ENCODE measurements at places on chromosomes 13 and 19.

GRCh38 chr13:29704648-29705047 lies 109.2 kb upstream of the SLC7A1 start:
- H3K4me3 ChIP-seq, result no peak overlapping the region
- H3K27ac ChIP-seq, result no peak overlapping the region
- DNase-seq, result no peak
- no peaks in the 10 kb centered on the region for H3K27me3 ChIP-seq

DNA sequence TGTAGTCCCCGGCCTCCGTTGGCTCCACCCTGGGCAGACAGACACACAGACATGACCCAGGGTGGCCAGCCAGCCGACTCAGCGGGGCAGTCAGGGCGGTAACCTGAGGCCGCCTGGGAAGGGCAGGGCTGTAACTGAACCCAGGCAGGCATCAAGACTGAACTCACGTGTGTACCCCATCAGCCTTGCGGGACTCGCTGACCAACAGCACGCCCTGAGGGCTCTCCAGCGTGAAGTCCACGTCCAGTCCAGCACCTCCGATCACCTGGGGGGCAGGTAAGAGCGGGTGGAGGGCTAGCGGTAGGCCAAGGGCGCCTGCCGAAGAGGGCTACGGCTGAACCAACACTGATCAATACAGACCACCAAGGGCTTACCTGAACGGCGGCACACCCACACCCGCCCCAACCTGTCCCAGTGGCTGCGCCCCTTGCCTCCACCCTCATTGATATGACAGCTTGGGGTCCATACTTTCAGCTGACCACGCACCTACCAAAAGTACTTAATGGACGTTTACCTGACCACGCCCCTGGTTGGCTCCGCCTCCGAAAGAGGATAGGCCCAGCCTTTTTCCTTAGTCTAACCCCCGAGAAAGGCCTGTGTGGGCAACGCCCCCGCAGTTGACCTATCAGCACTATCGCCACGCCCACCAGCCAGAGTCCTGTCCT lies 791 bp downstream of the TMED1 start:
- no peak for DNase-seq
- peaks cover 15% of the 10 kb centered on the region for H3K4me1 ChIP-seq
- H3K4me3 ChIP-seq, result peak overlapping the region; percentile 57

GRCh38 chr13:42996584-42996983 lies 4.5 kb upstream of the EPSTI1 start:
- H3K27ac ChIP-seq, result no peak overlapping the region
- peak; percentile 77 for DNase-seq
- H3K36me3 ChIP-seq, result no peaks in the 10 kb centered on the region
- H3K4me1 ChIP-seq, result peaks cover 11% of the 10 kb centered on the region
- H3K27me3 ChIP-seq, result no peaks in the 10 kb centered on the region
- no peak overlapping the region for H3K4me3 ChIP-seq

GRCh38 chr19:33678796-33679585 lies 57.2 kb downstream of the CHST8 start:
- H3K27me3 ChIP-seq, result no peaks in the 10 kb centered on the region
- H3K4me3 ChIP-seq, result no peak overlapping the region
- DNase-seq, result no peak
- H3K36me3 ChIP-seq, result no peaks in the 10 kb centered on the region

DNA sequence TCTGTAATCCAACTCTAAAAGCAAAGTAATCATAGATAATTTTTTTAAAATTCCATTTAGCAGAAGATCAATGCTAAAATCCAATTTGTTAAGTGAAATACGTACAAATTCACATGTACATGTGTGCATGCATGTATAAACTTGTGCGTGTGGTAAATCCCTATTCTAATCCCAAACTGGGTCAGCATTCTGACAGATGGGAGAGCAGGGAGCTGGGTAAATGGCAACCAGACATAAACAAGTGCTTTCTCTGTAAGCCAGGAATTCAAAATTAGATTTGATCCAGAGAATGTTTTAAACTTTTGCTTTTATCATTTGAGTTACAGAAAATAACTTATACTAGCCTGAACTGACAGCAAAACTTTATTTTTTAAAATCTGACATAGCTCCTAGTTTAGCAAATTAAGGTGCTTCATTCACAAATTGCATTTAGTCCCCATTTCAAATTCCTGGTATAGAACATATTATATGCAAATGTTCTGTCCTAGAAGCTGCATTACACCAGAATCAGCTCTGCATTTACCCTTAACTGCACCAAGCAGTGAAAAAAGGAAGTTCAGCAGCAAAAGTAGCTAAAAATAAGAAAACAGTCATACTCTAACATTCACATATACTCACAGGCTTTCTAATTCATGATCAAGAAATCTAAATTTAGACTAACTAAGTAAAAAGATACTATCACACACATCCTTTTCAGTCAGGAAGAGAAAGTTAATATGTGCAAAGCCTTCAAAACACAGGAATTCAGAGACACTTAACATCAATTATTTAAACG lies 32.6 kb downstream of the UBL3 start:
- H3K4me3 ChIP-seq, result no peak overlapping the region
- no peaks in the 10 kb centered on the region for H3K27me3 ChIP-seq
- peak; percentile 8 for DNase-seq
- H3K27ac ChIP-seq, result no peak overlapping the region
- no peaks in the 10 kb centered on the region for H3K4me1 ChIP-seq

DNA sequence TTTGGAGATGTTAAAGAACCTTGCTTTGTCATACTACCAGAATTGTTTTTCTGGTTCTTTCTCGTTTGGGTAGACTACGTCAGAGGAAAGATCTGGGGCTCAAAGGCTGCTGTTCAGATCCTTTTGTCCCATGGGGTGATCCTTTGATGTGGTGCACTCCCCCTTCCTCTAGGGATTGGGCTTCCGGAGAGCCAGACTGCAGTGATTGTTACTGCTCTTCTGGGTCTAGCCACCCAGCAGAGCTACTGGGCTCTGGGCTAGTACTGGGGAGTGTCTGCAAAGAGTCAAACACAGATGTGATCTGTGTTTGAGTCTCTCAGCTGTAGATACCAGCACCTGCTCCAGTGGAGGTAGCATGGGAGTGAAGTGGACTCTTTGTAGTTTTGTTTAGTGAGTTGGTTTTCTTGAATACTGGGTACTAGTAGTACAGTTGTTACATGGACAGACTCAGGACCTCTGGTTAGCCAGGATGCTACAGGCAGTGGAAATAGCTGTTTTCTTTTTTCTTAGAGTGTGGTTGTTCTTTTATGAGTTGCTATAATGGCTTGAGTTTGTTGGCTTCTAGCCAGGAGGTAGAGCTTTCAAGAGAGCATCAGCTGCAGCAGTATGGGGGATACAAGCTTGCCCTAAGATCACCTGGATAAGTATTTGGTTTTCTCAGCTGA lies 34.4 kb downstream of the DNAJC15 start:
- no peaks in the 10 kb centered on the region for H3K36me3 ChIP-seq
- no peaks in the 10 kb centered on the region for H3K27me3 ChIP-seq
- H3K27ac ChIP-seq, result peak overlapping the region; percentile 57
- no peak overlapping the region for H3K4me3 ChIP-seq
- H3K4me1 ChIP-seq, result peaks cover 23% of the 10 kb centered on the region
- DNase-seq, result peak; percentile 55

GRCh38 chr13:32310134-32310706 lies 4.9 kb downstream of the ZAR1L start:
- H3K4me1 ChIP-seq, result peaks cover 4% of the 10 kb centered on the region
- peak; percentile 40 for DNase-seq
- no peaks in the 10 kb centered on the region for H3K36me3 ChIP-seq
- no peak overlapping the region for H3K27ac ChIP-seq

GRCh38 chr13:20141238-20142022 lies 19.4 kb downstream of the GJA3 start:
- no peaks in the 10 kb centered on the region for H3K4me1 ChIP-seq
- peaks cover 52% of the 10 kb centered on the region for H3K27me3 ChIP-seq
- H3K27ac ChIP-seq, result no peak overlapping the region
- no peaks in the 10 kb centered on the region for H3K36me3 ChIP-seq

GRCh38 chr13:44296856-44297255 lies 76.8 kb upstream of the SERP2 start:
- no peaks in the 10 kb centered on the region for H3K36me3 ChIP-seq
- H3K4me1 ChIP-seq, result peaks cover 34% of the 10 kb centered on the region
- H3K4me3 ChIP-seq, result no peak overlapping the region
- DNase-seq, result no peak
- H3K27ac ChIP-seq, result no peak overlapping the region
- no peaks in the 10 kb centered on the region for H3K27me3 ChIP-seq

DNA sequence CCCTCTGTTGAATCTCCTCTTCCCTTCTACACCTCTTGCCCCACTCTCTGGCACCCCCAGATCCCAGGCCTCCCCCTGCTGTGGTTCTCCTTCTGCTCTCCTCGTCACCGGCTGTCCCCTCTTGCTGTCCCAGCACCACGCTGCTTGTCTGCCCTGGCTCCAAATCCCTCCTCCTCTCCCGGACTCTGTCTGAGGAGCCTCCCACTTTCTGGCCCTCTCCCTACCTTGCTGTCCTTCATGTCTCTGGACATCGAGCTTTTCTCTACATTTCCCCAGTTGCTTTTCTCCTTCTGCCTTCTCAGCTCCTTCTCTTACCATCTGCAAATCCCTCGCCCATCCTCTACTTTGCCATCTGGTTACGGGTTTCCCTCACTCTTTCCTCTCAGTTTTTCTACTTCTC lies 1.2 kb downstream of the ZNF347 start:
- peak overlapping the region; percentile 73 for H3K4me3 ChIP-seq
- H3K27me3 ChIP-seq, result no peaks in the 10 kb centered on the region
- H3K27ac ChIP-seq, result no peak overlapping the region
- H3K4me1 ChIP-seq, result peaks cover 8% of the 10 kb centered on the region

DNA sequence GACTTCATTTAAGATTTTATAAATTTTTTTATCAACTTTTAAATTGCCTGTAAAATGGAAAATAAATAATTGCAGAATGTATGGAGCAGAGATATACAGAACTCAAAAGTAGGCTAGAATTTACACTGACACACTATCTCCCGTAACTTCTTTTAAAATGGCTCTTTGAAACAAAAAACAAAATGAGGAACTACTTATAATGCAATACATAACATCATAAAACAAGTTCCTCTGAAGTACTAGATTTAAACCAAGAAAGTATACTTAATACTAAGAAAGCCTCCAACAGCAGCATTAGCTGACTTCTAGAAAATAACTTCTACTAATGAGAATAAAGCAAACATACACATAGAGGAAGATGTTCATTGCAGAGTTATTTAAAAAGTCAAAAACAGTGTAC lies 17.0 kb downstream of the RBM26 start:
- H3K36me3 ChIP-seq, result peaks cover 2% of the 10 kb centered on the region
- H3K27me3 ChIP-seq, result no peaks in the 10 kb centered on the region
- H3K27ac ChIP-seq, result no peak overlapping the region

DNA sequence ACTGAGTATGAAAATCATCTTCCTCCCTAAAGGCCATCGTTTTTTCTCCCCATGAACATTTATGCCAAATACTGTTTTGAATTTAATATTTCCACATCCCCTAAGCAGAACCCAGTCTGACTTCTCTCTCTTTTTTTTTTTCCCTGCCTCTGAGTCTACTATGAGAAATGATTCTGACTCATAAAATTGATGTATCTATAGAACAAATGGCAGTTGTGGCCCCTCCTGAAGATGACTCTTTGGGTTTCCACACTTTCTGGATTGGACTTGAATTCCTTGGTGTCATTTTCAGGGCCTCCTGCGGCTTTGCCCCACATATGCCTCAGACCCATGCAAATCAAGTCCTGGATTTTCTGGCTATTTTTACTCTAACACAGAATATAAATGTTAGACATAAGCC lies 22.7 kb upstream of the NAXD start:
- no peaks in the 10 kb centered on the region for H3K36me3 ChIP-seq
- no peaks in the 10 kb centered on the region for H3K27me3 ChIP-seq
- no peak overlapping the region for H3K4me3 ChIP-seq
- no peaks in the 10 kb centered on the region for H3K4me1 ChIP-seq
- no peak overlapping the region for H3K27ac ChIP-seq
- DNase-seq, result no peak

DNA sequence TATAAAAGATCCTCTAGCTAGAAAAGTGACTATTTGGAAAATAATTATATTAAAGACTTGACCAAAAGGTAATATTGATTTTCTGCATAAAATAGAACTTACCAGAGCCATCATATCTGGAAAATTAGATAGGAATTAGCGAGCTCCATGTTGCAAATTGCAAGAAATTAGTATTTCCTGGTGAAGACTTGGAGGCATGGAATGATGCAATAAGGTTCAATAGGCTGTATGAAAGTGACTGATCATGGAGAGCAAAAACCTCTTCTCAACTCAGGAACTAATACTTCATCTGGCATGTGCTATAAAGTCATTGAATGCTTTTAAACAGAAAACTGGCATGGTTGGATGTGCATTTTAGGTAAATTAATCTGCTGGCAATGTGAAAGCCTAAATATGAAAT lies 66.3 kb upstream of the UFM1 start:
- H3K27me3 ChIP-seq, result no peaks in the 10 kb centered on the region
- H3K27ac ChIP-seq, result no peak overlapping the region
- no peak overlapping the region for H3K4me3 ChIP-seq
- no peaks in the 10 kb centered on the region for H3K36me3 ChIP-seq

- no peak overlapping the region for H3K27ac ChIP-seq
- no peak for DNase-seq
- H3K4me1 ChIP-seq, result no peaks in the 10 kb centered on the region
- no peaks in the 10 kb centered on the region for H3K36me3 ChIP-seq
- H3K4me3 ChIP-seq, result no peak overlapping the region
Observed at GRCh38 chr19:41083516-41083915, 4.7 kb upstream of the CYP2A13 start.

DNA sequence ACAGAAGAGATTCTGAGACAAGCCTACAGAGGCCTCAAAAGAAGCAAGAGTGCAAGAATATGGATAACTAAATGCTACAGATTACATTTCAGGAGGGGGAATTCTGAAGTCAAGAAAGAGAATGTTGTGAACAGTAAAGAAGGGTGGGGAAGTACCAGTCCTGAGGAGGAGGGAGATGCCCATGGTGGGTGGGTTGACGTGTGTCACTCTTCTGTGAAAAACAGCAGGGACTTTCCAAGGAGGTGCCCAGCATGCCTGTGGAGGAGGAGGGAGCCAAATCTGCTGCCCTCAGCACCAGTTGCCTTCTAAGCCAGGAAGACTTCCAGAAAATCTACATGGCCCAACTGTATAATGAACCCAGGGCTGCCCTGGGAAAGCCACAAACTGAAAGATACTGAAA lies 87.7 kb downstream of the SGCG start:
- H3K27ac ChIP-seq, result no peak overlapping the region
- no peak for DNase-seq
- no peaks in the 10 kb centered on the region for H3K36me3 ChIP-seq

- peak; percentile 8 for DNase-seq
- H3K4me1 ChIP-seq, result peaks cover 27% of the 10 kb centered on the region
- H3K27ac ChIP-seq, result peak overlapping the region; percentile 98
- H3K36me3 ChIP-seq, result peaks cover 35% of the 10 kb centered on the region
- no peaks in the 10 kb centered on the region for H3K27me3 ChIP-seq
Observed at GRCh38 chr19:41264581-41265394, 616 bp downstream of the HNRNPUL1 start.

- no peak overlapping the region for H3K4me3 ChIP-seq
- no peaks in the 10 kb centered on the region for H3K36me3 ChIP-seq
- H3K27ac ChIP-seq, result no peak overlapping the region
- H3K27me3 ChIP-seq, result no peaks in the 10 kb centered on the region
- DNase-seq, result no peak
Observed at GRCh38 chr13:53778937-53779336, 750.3 kb downstream of the OLFM4 start.

GRCh38 chr19:43498233-43498842 lies 6.2 kb downstream of the PHLDB3 start:
- H3K36me3 ChIP-seq, result no peaks in the 10 kb centered on the region
- H3K27me3 ChIP-seq, result no peaks in the 10 kb centered on the region
- H3K4me3 ChIP-seq, result no peak overlapping the region
- no peak for DNase-seq
- H3K4me1 ChIP-seq, result peaks cover under 1% of the 10 kb centered on the region

Data from astrocyte (in vitro differentiated cells and primary cell).